ENCODE measurements at places on chromosomes 6 and 20. TPM values are rescaled to one million over a fixed set of nuclear protein-coding genes. Genes with fewer than 3 reads are reported as not detected.

Gene RGS17
- 0.30 TPM for total RNA-seq

Gene CGAS
- total RNA-seq: 14.4 TPM

Gene BTN1A1
- total RNA-seq: not detected

Gene ZMYND8
- total RNA-seq: 41.7 TPM

Gene LHFPL5
- not detected for total RNA-seq

Gene CFAP206
- not detected for total RNA-seq

Gene MPC1
- total RNA-seq: 26.7 TPM

Gene SLC32A1
- total RNA-seq: not detected

Gene KCNK5
- total RNA-seq: 0.65 TPM

Gene CPXM1
- total RNA-seq: 0.90 TPM

Gene KCNK16
- not detected for total RNA-seq

Gene MAK
- total RNA-seq: 0.19 TPM

Gene ZNF391
- 4.2 TPM for total RNA-seq

Gene DOK5
- total RNA-seq: not detected

Gene PARD6B
- total RNA-seq: 9.4 TPM
